ENCODE measurements at places on chromosomes 5 and 9.

GRCh38 chr5:132388244-132389050, 18.9 kb downstream of the SLC22A5 start:
- no peak for DNase-seq

GRCh38 chr5:82901281-82901888, 175.8 kb downstream of the TMEM167A start:
- DNase-seq, result no peak

GRCh38 chr5:134777366-134777765, 18.8 kb downstream of the DDX46 start:
- DNase-seq, result no peak

GRCh38 chr5:83556190-83556589, 84.6 kb downstream of the VCAN start:
- DNase-seq, result no peak

DNA sequence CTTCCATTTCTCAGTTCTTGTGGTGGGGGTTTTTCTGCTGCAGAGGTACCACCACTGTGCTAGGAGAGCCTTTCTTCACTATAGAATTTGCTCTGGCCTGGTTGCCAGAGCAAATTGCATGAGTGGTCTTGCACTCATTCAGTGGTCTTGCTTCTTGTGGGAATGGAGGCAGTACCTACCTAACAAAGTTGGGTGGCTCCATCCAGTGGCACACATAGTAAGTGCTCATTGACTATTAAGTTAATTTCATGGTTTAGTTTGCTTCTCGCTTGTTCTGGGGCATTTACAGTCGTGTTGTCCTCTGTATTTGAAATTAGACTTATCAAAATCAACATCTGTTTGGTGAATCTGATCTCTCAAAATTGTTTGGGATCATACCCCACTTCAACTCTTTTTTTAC, 23.0 kb downstream of the SLC28A3 start:
- no peak for DNase-seq

DNA sequence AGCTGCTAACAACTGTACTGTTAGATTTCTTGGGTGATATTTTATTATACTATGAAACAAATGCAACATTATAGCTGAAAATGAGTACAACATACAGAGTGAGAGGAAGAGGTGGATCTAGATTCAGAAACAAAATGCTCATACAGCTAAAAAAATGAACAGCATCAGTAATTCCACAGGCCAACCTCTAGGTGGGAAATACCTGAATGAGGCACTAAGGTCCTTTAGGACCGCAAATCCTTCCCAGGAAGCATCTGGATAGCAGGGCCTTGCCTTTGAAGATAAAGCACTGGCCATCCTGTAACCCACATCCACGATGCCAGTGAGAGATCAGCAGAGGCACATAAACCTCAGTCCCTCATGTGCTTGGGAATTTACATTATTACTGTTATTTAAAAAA, 310.8 kb downstream of the YTHDC2 start:
- no peak for DNase-seq

- no peak for DNase-seq
Measured at GRCh38 chr5:79842006-79842881, 148.8 kb downstream of the MTX3 start.

GRCh38 chr5:33713136-33713765, 178.5 kb downstream of the ADAMTS12 start:
- no peak for DNase-seq

DNA sequence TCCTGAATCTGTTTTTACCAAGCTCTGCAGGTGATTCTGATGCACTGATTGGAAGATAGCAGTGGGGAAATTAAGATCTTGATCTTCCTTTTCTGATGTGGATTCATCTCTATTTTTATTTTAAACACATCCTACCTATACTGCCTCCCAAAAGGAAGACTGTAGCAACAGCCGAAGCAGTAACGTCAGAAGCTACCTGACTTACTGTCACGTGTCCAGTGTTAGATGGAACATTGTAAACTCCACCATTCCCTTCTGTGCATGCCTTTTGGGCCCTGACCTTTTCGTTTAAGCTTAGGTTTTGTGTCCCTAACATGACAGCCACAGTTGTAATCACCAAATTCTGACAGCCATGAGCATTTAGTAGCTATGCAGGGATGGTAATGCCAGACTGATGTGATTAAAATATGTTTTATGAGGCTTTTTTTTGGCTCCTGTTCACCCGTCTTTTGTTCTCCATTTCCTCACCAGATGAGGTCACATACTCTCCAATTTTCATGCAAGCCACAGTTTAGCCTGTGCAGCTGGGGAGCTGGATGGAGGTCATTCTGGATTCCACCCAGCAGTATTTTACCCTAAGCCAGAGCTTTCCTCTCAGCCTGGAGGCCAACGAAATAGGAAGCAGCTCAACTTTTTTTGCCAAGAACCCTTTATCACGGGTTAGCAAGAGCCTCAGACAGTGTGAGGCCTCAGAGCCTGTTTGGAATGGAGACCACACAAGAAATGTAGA, 15.6 kb upstream of the FOXD1 start:
- DNase-seq, result no peak

DNA sequence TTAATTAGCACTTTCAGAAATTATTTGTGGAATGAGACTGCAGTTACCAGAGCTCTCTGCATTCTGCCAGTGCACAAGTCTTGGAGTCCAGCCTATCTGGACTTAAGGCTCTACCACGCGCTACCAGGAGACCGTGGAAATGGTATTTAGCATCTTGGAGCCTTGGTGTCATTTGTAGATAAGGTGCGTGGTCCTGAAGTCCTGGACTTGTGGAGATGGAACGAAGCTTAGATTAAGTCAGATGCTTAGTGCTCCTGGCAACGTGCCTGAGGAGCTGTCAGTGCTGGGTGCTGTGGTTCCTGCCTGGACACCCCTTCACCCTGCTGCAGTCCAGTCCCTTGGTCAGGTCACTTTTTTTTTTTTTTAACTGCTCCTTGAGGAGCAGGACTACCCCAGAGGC, 59.7 kb downstream of the RCL1 start:
- DNase-seq, result no peak

- DNase-seq, result no peak
Measured at GRCh38 chr9:136239983-136240330, 5.7 kb downstream of the QSOX2 start.

GRCh38 chr5:91027405-91028139, 355.5 kb downstream of the ARRDC3 start:
- DNase-seq, result no peak

DNA sequence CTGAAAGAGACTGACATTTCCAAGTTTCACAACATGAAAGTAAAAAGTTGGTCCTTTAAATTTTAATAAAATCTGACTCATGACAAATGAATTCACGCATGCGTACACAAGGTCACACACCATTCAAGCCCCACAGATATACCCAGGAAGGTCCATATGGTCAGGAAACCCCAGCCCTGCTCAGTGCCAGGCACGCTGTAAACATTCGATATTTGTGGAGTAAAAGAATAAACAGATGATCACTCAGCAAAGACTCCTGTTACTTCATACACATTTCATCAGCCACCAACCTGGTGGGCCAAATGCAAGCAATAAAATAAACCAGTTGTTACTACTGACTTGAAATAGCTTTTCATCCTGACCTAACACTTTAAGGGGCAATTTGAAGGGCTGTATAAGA, 158.0 kb upstream of the RETREG1 start:
- DNase-seq, result no peak

DNA sequence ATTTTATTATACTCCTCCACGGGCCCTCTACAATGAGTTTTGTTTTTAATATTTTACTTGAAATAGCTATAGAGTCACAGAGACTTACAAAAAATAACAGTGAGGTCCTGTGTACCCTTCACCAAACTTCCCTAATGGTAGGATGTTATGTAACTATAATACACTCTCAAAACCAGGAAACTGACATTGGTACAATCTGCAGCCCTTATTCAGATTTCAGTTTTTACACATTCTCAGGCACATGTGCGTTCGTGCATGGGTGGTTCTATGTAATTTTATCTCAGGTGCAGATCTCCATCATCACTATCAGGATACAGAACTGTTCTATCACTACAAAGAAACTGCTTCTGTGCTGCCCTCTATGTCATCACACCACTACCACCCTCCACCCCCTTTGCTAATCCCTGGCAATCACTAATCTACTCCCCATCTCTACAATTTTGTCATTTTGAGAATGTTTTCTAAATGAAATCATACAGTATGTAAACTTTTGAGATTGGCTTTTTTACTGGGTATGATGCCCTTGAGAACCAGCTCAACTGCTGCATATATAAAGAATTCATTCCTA, 16.4 kb downstream of the RAB14 start:
- no peak for DNase-seq

- DNase-seq, result no peak
Measured at GRCh38 chr5:176748073-176748966, 62.0 kb upstream of the UNC5A start.

DNA sequence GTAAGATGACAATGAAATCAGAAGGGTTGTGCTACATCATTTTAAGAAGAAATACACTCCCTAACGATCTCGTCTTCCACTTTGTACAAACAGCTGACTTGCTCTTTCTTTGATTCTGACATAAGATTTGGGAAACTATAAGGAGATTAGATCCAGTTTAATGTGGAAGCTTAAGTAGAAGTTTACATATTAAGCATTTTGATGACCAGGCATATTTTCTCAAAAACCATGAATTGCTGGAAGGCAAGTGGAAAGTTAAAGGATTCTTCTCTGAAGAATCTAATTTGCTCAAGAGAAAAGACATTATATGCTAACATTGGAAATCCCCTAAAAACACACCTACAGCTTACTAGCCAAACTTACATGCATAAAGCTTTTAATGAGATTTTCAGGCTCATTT, 531.9 kb upstream of the PTPRD start:
- DNase-seq, result no peak

DNA sequence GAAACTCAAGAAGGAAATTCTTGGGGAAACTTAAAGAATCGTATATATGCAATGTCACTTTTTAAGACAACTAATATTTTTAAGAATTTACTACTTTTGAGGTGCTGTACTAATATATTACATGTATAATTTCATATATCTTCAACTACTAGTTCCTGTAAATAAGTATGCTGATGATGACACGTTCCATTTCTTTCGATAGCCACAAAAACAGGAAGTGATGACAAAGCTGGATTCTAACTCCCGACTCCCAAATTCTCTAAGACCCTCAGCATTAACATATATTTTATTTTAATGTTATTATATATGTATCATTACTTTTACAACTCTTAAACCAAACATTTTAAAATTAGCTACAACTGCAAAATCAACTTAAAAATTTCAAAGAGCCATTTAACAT, 74.8 kb downstream of the STK32A start:
- no peak for DNase-seq

DNA sequence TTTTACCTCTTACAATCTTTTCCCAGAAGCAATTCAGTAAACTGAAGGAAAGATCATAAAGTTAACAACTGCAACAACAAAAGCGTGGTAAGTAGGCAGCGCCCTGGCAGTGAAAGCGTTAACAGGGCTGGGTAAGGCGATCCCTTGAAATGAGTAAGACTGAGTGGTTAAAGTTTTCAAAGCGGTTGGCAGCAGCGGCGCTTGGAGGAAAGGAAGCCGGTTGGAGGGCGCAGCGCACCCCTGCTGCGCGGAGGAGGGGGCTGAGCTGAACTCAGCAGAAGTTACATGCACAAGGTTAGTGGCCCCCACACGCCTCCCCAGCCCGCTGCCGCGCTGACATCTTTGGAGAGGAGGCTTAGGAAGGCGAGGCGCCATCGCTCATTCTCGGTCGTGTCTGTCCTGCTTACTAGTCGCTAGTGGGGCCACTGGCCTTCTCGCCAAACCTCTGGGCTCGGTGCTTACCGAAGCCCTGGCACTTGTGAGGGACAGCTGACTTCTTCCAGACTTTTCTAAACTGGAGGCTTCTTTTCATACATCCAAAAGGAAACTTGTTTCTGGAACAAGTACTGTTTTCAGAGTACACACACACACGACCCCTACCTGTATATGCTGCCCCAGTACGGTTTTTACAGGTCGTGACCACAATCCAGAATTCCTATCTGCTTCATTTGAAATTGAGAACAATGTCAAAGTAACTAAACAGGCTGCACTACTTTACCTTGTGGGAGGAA, at the start of gene SH3RF2:
Gene SH3RF2 (plus strand): TSS at position 178 of the 731 bp plus-strand sequence. CDS start 1,351 bp downstream, outside the sequence.
- DNase-seq, result peak; percentile 59

GRCh38 chr9:98135938-98136337, 16.9 kb upstream of the TRIM14 start:
- no peak for DNase-seq

DNA sequence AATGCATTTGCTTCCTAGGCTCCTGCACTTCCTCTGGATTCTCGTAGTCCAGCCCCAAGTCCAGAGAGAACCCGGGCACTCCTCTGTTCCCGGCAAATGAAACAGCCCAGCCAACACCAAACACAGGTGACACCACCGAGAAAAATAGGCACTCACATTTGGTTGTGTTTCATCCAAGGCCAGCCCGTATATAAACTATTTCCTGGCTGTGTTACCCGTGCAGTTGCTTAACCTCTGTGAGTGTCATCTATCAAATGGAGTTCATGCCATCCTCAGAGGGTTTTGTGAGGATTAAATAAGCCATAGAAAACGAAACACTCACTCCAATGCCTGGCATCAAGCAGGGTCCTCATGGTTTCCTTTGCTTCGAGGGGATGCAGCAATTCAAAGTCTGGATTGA, 115.2 kb downstream of the BOD1 start:
- no peak for DNase-seq

DNA sequence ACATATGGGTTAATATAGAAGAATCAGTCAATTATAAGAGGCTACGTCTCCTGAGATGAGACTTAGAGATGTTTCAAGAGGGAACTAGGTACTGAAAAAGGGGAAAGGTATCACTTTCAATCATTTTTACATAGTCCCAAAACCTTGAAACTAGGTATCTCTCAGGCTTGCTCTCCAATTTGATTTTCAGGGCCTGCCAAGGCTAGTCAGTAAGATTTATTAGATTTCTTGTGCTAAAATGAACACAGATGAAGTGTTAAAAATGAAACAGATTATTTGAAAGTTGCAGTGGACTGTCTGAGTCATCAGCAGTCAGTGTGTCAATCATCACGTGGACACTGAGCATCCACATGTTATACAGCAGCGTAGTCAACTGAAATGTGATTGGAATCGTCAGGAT, 591.1 kb downstream of the DTWD2 start:
- no peak for DNase-seq

Data from G401 (cell line).